Activated CD4-positive, alpha-beta T cell treated with anti-CD3 and anti-CD28 coated beads for 36 hours (primary cell): ENCODE measurements at places on chromosomes 11 and 22.

GRCh38 chr11:45658292-45658991 lies 7.0 kb downstream of the CHST1 start:
- peaks cover 8% of the 10 kb centered on the region for H3K4me1 ChIP-seq
- peak; percentile 18 for DNase-seq
- no peak overlapping the region for H3K27ac ChIP-seq
- H3K36me3 ChIP-seq = no peaks in the 10 kb centered on the region

GRCh38 chr11:33884601-33885000 lies 7.3 kb downstream of the LMO2 start:
- no peak for DNase-seq
- peaks cover 80% of the 10 kb centered on the region for H3K27me3 ChIP-seq
- H3K27ac ChIP-seq = no peak overlapping the region

- no peak for DNase-seq
- peaks cover 3% of the 10 kb centered on the region for H3K27me3 ChIP-seq
- no peaks in the 10 kb centered on the region for H3K4me1 ChIP-seq
- H3K27ac ChIP-seq = no peak overlapping the region
Observed at GRCh38 chr11:103970701-103971249, 65.7 kb upstream of the DDI1 start.

GRCh38 chr22:45235851-45236342 lies 4.8 kb downstream of the KIAA0930 start:
- DNase-seq = no peak
- H3K27me3 ChIP-seq = no peaks in the 10 kb centered on the region
- no peak overlapping the region for H3K27ac ChIP-seq
- no peak overlapping the region for H3K4me3 ChIP-seq
- no peaks in the 10 kb centered on the region for H3K36me3 ChIP-seq
